ENCODE measurements at places on chromosomes 2 and 18. TPM values are rescaled to one million over a fixed set of nuclear protein-coding genes. Genes with fewer than 3 reads are reported as not detected.

The TMEM163 gene
- total RNA-seq, result not detected

The MAB21L4 gene
- not detected for total RNA-seq

The NRBP1 gene
- total RNA-seq, result 69.1 TPM

The DSG2 gene
- total RNA-seq, result 11.0 TPM

The ANKRD36C gene
- 8.3 TPM for total RNA-seq

The RASGRP3 gene
- 0.45 TPM for total RNA-seq

The HOXD13 gene
- not detected for total RNA-seq

The GAD1 gene
- total RNA-seq, result not detected

The ALKAL2 gene
- total RNA-seq, result not detected

The ZBTB7C gene
- not detected for total RNA-seq

The VWC2L gene
- not detected for total RNA-seq

The SLC4A5 gene
- total RNA-seq, result under 0.01 TPM

The TCF23 gene
- not detected for total RNA-seq

The CCDC102B gene
- total RNA-seq, result 5.4 TPM

The HOXD3 gene
- total RNA-seq, result not detected

The DIPK1C gene
- not detected for total RNA-seq

The EXOC6B gene
- total RNA-seq, result 11.8 TPM

The SEPTIN2 gene
- 282 TPM for total RNA-seq

The CRYGD gene
- not detected for total RNA-seq

The ACYP2 gene
- 7.6 TPM for total RNA-seq

The G6PC2 gene
- total RNA-seq, result not detected

The ABCG8 gene
- not detected for total RNA-seq

The USP40 gene
- total RNA-seq, result 15.5 TPM

The SULT1C4 gene
- total RNA-seq, result 0.50 TPM

The DLX1 gene
- total RNA-seq, result not detected

The EVX2 gene
- total RNA-seq, result not detected

The SLC20A1 gene
- 51.4 TPM for total RNA-seq

The REG3G gene
- total RNA-seq, result not detected

The STK36 gene
- total RNA-seq, result 11.4 TPM

The FNDC4 gene
- 9.8 TPM for total RNA-seq

The VIL1 gene
- not detected for total RNA-seq

The RSAD2 gene
- not detected for total RNA-seq

The CDH7 gene
- total RNA-seq, result not detected

The METAP1D gene
- total RNA-seq, result 4.9 TPM

The CHCHD5 gene
- total RNA-seq, result 28.1 TPM

The FAM237A gene
- total RNA-seq, result not detected

The SLC16A14 gene
- 1.0 TPM for total RNA-seq

The TNFAIP6 gene
- total RNA-seq, result 7.4 TPM

The FOXD4L1 gene
- total RNA-seq, result not detected

The ARHGEF4 gene
- 1.6 TPM for total RNA-seq

Measured in bronchus fibroblast of lung (primary cell).